ENCODE measurements at places on chromosomes 16 and 17.

GRCh38 chr17:6426356-6427101 is 8.4 kb downstream of the AIPL1 start:
- DNase-seq, result no peak

DNA sequence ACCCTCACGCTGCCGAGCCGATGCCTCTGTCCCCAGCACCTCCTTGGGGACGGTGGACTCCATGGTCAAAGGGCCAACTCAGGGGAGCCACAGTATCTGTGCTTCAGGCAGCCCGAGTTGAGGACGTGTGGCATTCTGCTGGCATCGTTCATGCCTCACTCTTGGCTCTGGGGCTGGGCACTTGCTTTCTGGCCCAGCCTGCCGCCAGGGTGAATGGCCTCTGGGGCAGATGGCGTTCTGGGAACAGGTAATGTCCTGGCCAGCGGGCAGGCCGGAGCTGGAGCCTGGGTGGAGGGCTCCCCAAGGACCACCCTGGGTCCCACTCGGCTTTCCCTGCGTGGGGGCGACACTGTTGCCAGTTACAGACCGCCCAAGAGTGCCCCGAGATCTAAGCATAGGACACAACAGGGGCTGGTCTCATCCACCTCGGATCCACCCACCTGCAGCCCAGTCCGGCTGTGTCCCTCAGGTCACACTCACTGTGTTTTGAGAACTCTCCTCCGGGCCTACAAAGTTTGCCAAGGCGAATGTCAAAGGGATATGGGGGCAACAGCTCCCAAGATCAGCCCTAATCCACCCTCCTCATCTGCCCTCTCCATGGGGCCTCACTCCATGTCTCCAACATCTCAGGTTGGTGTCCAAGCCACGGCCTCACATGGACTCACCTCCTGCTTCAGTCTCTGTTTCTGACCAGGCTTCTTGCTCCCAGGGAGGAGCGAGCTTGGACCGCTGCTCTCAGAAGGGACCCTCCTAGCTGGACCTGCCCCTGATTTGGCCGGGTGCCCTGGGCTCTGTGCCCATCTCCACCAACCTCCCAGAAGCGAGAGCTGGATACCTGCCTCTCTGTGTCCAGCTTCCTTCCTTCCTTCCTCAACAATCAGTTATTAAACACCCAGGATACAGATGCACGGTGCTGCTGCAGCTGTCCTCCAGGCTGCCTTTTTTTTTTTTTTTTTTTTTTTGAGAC is 60.8 kb downstream of the TMEM235 start:
- DNase-seq, result no peak

GRCh38 chr16:67518676-67519075 is 10.0 kb upstream of the RIPOR1 start:
- no peak for DNase-seq

DNA sequence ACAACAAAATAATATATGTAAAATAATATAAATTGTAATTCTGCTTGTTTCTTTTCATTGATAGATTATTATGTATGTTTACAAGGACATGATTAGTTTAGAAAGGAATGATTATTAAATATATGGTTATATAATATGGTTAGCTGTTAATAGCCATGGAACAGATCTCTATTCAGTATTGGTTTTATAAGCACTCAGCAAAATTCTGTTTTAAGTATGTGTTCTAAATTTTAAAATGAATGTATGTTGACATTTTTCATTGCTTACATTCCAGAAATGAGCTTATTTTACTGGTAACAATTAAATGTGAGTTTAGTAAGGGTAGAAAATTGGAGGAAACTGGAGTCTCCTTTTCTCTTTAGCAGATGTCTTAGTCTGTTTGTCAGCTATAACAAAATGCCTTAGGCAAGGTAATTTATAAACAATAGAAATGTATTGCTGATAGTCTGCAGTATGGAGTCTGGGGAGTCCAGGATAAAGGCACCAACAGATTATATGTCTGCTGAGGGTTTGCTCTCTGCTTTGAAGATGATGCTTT is 45.4 kb downstream of the NFAT5 start:
- no peak for DNase-seq

DNA sequence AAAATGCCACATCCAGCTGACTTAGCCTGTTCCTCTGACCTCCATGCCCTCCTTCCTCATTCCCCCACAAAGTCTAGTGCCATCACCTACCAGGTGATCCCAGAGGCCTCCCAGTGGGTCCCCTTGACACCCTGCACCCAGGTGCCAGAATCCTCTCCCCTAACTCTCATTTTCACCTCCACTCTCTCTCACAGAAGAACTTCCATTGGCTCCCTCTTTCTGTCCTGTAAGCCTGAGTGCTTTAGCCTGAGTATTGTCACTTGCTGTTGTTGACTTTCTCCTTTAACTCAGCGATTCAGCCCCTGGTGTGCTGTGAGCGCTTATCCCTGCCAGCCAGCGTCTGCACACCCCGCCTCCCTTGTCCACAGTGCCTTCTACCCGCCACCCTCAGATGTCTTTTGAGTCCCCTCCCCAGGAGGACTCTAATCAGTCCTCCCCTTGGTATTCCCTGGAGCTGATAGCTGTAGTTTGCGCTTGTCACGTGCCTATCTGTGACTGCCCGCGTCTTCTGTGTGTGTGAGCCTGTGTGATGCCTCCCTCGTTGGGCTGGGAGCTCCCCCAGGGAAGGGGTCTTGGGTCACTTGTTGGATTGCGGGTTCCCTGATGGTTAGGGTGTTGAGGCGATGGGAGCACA is 31.9 kb downstream of the ARHGAP23 start:
- DNase-seq, result no peak

DNA sequence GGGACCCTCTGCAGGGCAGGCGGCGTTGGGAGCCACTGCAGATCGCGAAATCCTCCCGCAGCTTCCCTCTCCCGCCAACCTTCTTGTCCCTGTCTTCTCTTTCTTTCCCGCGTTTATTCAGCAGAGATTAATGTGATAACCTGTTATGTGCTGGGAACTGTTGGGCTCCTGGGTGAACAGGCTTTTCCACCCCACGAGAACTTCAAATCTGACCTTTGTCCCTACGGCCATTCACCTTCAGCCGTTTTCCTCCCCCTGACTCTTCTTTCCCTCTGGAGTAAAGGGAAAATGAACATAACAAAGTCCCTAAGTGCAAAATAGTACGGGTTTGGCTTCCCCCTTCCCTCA is 15.2 kb upstream of the KPNA2 start:
- peak; percentile 73 for DNase-seq

GRCh38 chr17:42709561-42709960 is 27.2 kb downstream of the CNTNAP1 start:
- no peak for DNase-seq

DNA sequence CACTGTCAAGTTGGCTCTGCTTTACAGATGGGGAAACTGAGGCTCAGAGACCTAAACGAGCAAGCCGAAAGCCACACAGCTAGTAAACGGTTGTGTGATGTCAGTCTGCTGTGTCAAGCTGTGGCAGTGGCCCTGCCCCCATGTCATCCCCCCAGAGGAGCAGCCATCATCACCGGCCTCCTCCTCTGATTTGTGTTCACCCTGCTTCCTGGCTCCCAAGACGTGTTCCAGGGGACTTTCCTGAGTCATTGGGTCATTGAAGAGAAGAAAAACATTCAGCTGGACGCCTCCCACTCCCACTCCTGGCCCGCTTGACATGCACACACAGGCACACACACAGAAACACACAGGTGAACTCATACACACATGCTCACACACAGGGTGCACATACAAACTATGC is 54.0 kb upstream of the CIBAR2 start:
- DNase-seq, result no peak

DNA sequence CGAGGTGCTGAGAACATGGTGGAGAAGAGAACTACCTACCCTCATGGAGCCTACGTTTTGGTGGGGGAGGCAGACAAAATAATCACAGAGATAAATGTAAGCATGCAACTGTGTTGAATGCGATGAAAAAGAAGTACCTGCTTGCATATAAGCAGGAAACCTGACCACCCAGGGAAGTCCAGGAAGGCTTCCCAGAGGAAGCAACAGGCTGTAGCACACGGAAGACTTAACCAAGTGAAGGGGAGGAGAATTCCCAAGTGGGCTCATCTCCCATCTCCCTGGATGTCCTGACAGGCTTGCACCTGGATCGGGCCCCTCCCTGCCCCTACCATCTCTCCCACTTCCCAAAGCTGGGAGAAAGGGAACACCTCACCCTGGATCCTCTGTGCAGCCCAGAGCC is 2.0 kb downstream of the SCRN2 start:
- DNase-seq, result no peak

- DNase-seq, result no peak
Measured at GRCh38 chr17:50830994-50831393, 4.4 kb upstream of the WFIKKN2 start.

DNA sequence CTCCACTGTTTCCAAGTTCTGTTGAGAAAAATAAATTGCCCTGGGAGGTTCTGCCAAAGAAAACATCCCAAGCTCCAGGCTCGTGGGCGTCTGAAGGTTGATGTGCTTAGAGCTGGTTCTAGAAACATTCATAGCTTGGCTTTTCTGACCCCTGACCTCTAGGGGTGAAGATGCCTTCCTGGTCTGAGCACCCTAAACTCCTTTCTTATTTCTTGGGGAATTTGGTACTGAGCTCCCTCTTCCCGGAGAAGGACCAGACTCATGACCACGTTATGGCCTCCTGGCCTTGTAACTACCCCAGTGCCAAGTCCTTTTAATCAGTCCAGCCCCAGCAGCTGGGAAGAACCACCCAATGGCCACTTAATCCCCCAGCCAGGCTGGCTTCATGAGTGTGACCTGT is 66.4 kb downstream of the MYH11 start:
- DNase-seq, result no peak

DNA sequence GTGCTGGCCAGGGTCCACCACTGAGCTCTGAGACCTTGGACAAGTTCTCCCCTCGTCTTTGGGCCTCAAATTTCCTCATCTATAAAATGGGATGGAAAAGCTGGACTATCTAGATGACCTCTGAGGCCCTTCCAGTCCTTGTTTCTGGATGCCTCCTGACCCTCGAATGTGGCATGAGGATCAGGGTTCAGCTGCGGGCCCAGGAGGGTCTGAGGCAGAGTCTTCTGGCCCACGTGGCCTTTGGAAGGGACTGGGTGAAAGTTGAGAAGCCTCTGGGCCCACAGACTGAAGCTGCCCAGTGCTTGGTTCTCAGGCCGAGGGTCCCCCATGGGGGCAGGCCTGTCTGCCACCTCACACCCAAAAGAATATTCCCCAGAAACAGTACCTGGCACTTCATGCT is 16.9 kb upstream of the MRPS23 start:
- DNase-seq, result no peak

DNA sequence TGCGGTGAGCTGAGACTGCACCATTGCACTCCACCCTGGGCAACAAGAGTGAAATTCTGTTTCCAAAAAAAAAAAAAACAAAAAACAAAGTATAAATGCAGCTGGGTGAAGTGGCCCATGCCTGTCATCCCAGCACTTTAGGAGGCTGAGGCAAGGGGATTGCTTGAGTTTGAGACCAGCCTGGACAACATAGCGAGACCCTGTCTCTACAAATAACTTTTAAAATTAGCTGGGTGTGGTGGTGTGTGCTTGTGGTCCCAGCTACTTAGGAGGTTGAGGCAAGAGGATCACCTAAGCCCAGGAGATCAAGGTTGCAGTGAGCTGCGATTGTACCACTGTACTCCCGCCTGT is 10.1 kb upstream of the STX4 start:
- no peak for DNase-seq

DNA sequence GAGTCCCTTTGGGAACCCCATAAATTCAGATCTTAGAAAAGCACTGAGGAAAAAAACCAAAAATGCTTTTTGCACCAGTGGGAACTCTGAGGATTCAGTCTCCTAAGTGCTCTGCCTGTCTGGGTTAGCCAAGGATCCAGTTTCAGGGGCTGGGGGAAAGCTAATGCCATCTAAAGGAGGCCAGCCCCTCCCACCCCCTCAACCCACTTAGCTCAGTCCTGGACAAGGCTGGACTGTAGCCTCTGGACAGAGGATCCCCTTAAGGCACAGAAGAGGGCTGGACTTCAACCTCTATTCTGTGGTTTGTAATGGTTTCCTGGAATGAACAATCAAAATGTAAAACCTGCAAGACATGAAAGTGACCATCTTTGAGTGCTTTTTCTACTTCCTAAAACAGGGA is 356.1 kb upstream of the ZFHX3 start:
- no peak for DNase-seq

- no peak for DNase-seq
Measured at GRCh38 chr17:33210285-33210684, 82.8 kb downstream of the ASIC2 start.

- no peak for DNase-seq
Measured at GRCh38 chr16:57508035-57508425, 21.7 kb upstream of the DOK4 start.

GRCh38 chr16:48556913-48557351 is 53.0 kb downstream of the N4BP1 start:
- no peak for DNase-seq

- DNase-seq, result no peak
Measured at GRCh38 chr17:72470121-72470705, 349.4 kb downstream of the SOX9 start.

DNA sequence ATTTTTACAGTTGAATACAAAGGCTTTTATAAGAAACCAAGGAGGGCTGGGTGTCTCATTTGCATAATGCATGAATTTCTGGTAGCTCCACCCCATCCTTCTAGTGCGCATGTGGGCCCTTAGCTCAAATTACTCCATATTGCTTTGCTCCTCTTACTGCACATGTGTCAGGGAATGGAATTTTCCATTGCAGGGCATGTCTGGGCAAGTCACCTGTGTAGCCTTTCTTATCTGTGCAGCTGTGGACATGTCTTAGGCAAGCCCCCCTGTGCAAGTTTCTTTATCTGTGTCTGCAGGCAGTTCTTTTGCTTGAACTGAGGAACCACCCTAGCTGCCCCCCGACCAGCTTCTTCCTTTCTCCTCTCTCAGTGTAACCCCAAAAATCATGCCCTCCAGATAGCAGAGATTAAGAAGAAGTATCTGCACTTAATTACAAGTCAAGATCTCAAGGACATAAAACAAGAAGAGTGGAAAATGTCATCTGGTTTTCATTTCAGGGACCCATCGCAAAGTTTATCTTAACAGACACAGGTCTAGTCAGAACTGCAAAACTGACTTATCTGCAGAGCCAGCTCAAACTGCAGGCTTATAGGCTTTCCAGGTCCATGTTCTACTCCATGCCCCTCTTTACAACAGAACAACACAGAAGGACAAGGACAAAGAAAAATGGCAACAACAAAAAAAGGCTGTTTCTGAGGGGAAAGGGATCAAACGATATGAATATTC is 137.9 kb upstream of the HS3ST4 start:
- DNase-seq, result no peak

DNA sequence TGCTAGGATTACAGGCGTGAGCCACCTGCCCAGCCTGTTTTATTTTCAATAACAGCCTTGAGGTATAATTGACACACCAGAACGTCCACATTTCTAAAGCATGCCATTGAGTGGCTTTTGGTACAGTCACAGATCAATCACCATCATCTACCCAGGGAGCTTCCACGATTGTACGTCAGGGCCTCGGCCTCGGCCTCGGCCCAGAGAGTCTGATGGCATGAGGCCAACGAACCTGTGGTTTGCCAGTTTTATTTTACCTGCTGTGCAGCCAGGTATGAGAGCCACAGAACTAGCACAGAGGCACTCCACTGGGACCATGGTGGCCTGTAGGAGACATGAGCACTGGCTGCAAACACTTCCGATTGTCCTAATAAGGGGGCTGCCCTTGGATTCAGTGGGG is 8.3 kb downstream of the UBALD1 start:
- no peak for DNase-seq

GRCh38 chr17:30920683-30921543 is 832 bp upstream of the ADAP2 start:
- no peak for DNase-seq

Measured in Kasumi-1 (cell line).